Vagina (tissue), 2 donors: ENCODE measurements at places on chromosomes 11 and 22. TPM values are rescaled to one million over a fixed set of nuclear protein-coding genes. Genes with fewer than 3 reads are reported as not detected.

GRCh38 chr11:1393038-1393710, 3.4 kb downstream of the BRSK2 start:
- no peak for DNase-seq

DNA sequence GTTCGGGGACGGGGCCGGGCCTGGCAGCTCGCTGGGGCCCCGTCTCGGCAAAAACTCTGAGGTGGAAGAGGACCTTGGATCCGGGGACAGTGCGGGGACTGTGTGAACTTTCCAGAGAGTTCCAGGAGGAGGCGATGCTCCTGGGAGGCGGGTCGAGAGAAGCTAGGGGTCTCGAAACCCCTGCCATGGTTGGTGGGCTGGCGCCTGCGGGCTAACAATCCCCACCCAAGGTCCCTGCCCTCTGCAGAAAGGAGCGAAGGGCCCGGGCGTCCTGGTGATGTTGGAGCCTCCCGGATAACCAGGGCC, 4.7 kb upstream of the GRK2 start:
- no peak for DNase-seq

DNA sequence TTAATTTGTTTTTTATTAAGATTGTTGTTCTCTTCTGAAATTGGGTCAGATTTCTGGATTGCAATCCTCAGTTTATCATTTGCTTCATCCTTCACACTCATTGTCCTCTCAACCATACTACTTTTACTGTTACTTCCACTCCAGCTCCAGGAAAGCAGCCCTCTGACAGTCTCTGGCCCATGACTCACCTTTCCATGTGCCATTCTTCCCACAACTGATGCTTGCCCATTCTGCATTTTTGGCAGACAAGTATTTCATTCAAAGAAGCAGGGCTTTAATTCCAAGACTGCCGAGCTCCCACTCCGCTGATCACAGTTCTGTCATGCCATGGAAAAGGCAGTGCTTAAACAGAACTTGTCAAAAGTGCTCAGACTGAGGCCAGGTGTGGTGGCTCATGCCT, 139.2 kb downstream of the WNT11 start:
- no peak for DNase-seq

- DNase-seq = no peak
Measured at GRCh38 chr11:113267493-113267892, 46.9 kb upstream of the TTC12 start.

DNA sequence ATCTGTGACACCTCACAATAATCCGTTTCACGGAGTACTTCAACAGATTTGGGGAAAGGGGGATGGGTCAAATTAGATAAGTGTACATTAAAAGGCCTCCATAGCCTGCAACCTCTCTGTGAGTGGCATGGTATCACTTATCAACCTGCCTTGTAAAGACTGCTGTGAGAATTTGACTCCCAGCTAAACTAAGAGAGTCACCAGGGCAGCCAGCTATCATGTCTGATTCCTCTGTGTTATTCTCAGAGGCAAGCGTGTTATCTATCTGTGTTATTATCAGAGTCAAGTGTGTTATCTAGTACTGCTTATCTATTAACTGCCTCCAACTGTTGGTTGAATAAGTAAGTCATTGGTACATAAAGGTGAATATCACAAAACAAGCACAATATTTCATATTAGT, 4.1 kb upstream of the FAM83F start:
- no peak for DNase-seq

- no peak for DNase-seq
Measured at GRCh38 chr11:10360835-10361234, 56.0 kb downstream of the ADM start.

- DNase-seq = peak; percentile 22
Measured at GRCh38 chr22:22178992-22179391, 65.6 kb upstream of the VPREB1 start.

DNA sequence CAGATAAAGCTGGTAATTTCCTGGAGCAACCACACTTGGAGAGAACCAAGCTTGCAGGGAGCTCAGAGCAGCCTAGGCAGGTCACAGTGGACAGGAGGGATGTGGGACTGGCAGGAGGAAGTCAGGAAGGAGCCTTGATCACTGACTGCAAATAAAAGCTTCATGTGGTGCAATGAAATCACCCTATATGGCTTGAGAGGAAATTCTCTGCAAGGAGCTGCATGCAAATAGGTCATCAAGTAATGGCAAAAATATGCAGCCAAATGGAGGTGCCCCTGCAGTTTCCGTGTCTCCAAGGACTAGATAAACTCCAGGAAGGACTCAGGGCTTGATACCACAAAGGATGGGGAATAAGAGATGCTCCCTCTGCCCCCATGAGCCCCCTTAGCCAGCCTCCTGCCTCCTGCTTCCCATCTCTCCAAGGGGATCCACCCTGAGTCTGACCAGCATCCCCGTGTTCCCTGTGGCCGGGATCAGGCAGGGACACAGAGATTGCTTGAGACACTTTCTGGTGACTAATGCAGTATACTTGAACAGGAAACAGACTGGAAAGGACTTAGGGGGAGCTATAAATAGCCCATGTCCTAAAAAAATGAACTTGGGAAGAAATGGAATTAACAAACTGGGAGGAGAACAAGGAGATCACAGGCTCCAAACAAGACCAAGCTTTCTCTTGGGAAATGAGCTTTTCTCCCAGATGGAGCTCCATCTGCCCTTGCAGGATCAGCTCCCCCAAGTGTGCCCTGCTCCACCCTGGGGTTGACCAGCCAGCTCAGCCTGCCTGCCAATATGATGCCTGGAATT, 23.9 kb upstream of the MICAL2 start:
- DNase-seq = no peak

GRCh38 chr22:45242778-45243191, 2.1 kb upstream of the KIAA0930 start:
- DNase-seq = no peak

GRCh38 chr22:27997538-27997937, 78.5 kb upstream of the PITPNB start:
- DNase-seq = no peak

- DNase-seq = no peak
Measured at GRCh38 chr11:114566276-114566675, 6.6 kb upstream of the NXPE1 start.

- no peak for DNase-seq
Measured at GRCh38 chr22:38414009-38414395, 41.0 kb downstream of the KCNJ4 start.

GRCh38 chr11:86587264-86588193, 84.9 kb downstream of the ME3 start:
- no peak for DNase-seq

DNA sequence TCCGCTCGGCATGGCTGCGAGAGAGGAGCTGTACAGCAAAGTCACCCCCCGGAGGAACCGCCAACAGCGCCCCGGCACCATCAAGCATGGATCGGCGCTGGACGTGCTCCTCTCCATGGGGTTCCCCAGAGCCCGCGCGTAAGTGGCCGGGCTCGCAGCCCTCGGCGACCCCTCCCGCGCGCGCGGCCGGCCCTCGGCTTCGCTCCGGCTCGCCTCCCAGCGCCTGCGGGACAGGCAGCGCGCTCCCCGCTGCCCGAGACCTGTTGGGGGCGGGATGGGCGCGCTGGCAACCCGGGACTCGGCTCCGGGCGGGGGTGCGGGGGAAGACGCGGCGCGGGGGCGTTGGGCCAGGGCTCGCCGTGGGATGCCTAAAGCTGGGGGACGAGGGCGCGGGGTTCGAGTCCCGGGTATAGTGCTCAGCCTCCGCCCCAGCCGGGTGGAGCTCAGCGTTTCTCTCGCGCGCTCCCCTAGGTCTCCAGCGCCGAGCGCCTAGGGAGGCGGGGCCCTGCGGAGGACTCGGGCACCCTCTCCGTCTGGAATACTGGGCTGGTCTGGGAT, 630 bp downstream of the UBASH3B start:
- no peak for DNase-seq

- no peak for DNase-seq
Measured at GRCh38 chr11:115221461-115222069, 282.6 kb downstream of the CADM1 start.

DNA sequence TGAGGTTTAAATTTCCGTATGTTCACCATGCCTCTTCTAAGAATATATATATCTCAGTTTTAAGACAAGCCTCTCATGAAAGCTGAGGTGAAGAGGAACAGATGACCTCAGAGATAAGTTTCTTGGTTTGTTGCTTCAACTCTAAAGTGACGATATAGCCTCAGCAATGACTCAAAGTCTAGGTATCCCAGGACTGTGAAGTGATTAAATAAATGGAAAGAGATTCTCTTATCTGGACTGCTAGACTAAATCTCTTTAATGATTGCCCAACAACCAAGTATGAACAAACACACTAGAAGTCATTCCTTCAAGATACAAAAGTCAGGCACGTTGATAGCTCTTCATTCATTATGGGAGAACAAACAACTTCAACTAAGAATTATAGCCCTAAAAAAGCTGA, 15.3 kb downstream of the CADM1 start:
- no peak for DNase-seq

GRCh38 chr11:18836417-18836816, 44.8 kb upstream of the PTPN5 start:
- DNase-seq = no peak

- no peak for DNase-seq
Measured at GRCh38 chr11:48019217-48019584, 38.8 kb downstream of the PTPRJ start.

- DNase-seq = no peak
Measured at GRCh38 chr11:45410391-45411227, 124.5 kb upstream of the SYT13 start.

- no peak for DNase-seq
Measured at GRCh38 chr11:14015711-14016110, 53.2 kb downstream of the SPON1 start.

GRCh38 chr11:6925636-6926207, 504 bp upstream of the ZNF215 start:
- no peak for DNase-seq

GRCh38 chr11:66001942-66002647, at the start of the genes BANF1 and EIF1AD:
Gene BANF1 (plus strand): TSS chr11:66002503. CDS start chr11:66003251, 748 bp downstream.
Gene EIF1AD (minus strand): TSS chr11:66002157. CDS start chr11:66000389, 1,768 bp downstream.
- DNase-seq = peak; percentile 98

- no peak for DNase-seq
Measured at GRCh38 chr11:93491973-93492372, 51.2 kb downstream of the SMCO4 start.

DNA sequence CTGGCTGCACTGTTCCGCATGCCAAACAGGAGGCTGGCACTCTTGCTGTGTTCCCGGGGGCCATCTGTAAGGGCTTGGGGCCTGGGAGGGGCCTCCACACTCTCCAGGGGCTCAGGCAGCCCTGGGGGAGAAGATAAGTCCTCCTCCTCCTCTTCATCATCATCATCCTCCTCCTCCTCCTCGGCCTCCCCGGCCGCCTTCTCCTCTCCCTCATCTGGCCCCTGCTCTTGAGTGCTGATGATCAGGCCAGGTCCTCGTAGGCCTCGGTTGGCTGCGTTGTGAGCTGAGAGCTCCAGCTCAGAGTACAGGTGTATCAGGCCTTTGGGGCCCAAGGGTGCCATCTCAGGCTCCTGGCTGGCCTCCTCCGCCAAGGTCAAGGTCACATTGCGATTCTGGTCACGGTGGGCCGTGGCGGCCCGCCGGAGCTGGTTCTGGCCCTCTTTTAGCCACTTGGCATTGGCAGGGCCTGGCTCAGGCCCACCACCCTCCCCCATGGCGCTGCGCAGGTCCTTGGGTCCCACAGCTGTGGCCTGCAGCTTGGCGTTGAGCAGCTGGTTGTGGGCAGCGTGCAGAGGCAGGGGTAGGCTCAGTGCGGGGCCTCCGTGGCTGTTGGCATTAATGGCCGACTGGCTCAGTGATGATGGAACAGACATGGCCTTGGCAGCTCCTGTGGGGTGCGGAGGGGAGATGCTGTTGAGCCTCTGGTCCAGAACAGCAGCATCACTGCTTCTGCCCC, 8.0 kb downstream of the APBB1 start:
- DNase-seq = no peak

DNA sequence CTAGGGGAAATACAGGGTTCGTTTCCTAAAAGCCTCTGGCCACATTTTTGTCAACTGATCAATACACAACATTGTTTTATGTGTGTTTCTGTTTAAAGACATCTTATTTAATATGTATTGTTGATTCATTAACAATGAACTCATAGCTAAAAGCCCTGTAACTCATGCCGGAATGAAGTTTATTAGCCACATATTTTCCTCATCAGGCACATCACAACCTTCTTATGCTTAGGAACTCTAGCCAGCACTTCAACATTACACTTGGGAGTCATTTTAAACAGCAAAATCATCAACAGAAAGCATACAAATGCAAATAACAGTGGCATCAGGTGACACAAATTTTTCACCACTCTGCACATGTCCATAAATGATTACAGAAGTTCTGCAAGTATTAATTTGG, 15.1 kb upstream of the BLID start:
- DNase-seq = no peak

DNA sequence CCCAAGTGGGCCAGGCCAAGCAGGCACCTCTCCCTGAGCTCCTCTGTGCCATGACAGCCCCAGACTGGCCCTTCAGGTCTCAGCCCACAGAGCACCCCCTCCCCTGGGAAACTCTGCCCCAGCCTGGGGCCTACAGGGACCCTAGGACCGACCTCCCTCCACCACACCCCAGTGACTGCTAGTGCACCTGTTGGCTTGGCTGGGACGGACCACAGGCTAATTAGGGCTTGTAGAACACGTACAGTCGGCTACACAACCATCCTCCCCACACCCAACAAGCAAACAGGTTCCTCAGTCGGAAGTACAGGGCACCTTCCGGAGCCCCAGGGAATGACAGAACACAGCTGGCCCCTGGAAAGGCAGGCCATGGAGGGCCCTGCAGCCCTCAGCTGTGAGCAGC, 4.3 kb downstream of the SBF1 start:
- DNase-seq = no peak

GRCh38 chr11:9075556-9075955, 15.8 kb downstream of the SCUBE2 start:
- DNase-seq = no peak

GRCh38 chr11:117574551-117574950, 222.5 kb downstream of the DSCAML1 start:
- no peak for DNase-seq

GRCh38 chr11:65553301-65554001, 4.7 kb downstream of the LTBP3 start:
- DNase-seq = no peak

- DNase-seq = no peak
Measured at GRCh38 chr11:108854346-108854745, 189.5 kb downstream of the DDX10 start.

GRCh38 chr11:112579282-112579681, 318.6 kb upstream of the PLET1 start:
- peak; percentile 72 for DNase-seq

The C22orf31 gene
- total RNA-seq = not detected

The PRMT3 gene
- 17.7 TPM for total RNA-seq

The MIOX gene
- total RNA-seq = not detected

The SYT8 gene
- total RNA-seq = 1.2 TPM

The GDPD4 gene
- total RNA-seq = not detected

The GRIA4 gene
- total RNA-seq = not detected

The BEST1 gene
- 4.4 TPM for total RNA-seq

The KCTD14 gene
- total RNA-seq = 2.9 TPM

The GPR83 gene
- total RNA-seq = not detected

The ANKRD49 gene
- 12.5 TPM for total RNA-seq

The RIMBP3B gene
- total RNA-seq = not detected

The TRIM64C gene
- not detected for total RNA-seq

The MLC1 gene
- total RNA-seq = 29.2 TPM

The CHST1 gene
- total RNA-seq = 2.0 TPM

The CADM1 gene
- total RNA-seq = 37.1 TPM

The IGSF9B gene
- total RNA-seq = 10.1 TPM

The MCHR1 gene
- not detected for total RNA-seq

The GCAT gene
- 7.6 TPM for total RNA-seq

The TMEM191C gene
- total RNA-seq = 8.3 TPM

The TUBA8 gene
- 5.6 TPM for total RNA-seq

The IL17REL gene
- not detected for total RNA-seq
